Heart left ventricle (tissue), 16 donors: ENCODE measurements at places on chromosomes 1 and 21. TPM values are rescaled to one million over a fixed set of nuclear protein-coding genes. Genes with fewer than 3 reads are reported as not detected.

The NHLH1 gene
- total RNA-seq = not detected

DNA sequence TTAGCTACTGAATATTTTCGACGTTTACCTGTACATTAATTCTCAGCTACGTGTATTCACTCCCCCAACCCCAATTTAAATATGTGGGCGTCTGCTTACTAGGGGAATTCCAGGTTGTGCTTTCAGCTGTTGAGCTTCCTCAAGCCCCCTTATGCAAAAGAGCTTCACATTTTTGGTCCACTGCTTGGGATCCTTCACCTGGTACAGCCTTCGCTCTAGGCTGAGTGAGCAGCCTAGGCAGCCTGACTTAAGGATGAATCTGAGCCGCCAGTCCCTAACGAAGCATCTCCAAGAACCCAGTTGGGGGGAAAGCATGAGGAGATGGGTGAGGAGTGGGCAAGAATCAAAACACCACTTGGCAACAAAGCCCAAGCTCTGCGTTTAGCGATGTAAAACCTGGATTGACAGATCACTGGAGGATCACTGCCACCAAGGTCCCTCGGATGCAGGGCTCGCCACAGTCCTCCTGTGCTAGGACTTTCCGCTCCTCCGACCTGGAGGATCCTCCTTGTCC is 674 bp downstream of the BCL10 start:
- DNase-seq = no peak

DNA sequence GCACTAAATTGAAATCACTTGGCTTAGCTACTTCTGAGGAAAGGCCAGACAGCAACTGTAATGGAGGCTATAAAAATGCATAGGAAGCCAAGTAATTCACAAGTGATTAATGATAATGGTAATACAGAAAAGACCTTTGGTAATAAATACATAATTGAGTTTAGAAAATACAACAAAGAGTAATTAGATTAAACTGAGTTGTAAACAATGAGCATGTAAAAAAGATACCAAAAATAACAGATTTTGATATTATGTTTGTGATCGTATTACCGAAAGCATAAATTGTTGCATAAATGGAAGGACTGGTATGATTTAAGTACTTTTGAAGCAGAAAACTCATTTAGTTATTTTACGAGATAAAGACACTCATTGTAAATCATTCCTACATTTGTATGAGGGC is 556.7 kb upstream of the TMPRSS15 start:
- DNase-seq = no peak

GRCh38 chr1:115134231-115134630 is 44.9 kb upstream of the TSPAN2 start:
- DNase-seq = no peak

DNA sequence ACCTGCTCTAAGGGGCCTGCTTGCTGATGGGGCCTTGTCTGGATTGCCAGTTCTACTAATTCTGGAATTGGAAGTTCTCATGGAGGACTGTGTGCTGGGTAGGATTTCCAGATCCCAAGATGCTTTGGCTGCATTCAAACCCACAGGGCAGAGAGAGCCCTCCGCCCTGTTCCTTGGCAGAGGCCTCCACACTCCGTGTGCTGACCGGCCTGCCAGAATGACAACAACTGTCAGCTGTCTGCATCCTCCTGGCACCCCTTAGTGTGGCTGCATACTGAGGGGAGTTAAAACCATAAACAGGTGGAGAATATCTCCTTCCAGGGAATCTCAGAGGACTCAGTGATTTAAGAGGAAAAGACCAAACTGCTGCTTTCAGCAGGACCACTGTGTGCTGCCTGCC is 60.7 kb downstream of the ADARB1 start:
- no peak for DNase-seq

The C21orf58 gene
- total RNA-seq = 4.0 TPM

- DNase-seq = no peak
Observed at GRCh38 chr1:198328458-198329032, 171.7 kb downstream of the NEK7 start.

- no peak for DNase-seq
Observed at GRCh38 chr1:94118471-94118870, 2.5 kb downstream of the ABCA4 start.

- no peak for DNase-seq
Observed at GRCh38 chr1:114755006-114755931, 2.5 kb downstream of the CSDE1 start.

DNA sequence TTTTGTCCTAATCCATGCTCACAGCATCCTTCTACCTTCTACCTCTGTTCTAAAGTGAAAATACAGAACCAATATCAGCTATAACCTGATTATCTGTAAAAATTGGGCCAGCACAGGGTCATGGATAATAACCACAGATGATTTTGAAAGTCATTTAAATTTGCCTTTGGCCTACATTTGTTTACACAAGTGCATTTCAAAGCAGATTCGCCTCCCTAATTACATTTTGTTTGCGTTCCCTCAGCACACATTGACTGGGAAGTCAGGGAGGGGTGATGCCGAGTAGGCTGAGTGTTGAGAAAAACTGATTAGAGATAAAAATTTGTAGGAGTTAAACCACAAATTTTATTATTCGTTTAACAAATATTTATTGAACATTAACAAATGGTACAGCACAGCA is 19.2 kb upstream of the RGS8 start:
- no peak for DNase-seq

DNA sequence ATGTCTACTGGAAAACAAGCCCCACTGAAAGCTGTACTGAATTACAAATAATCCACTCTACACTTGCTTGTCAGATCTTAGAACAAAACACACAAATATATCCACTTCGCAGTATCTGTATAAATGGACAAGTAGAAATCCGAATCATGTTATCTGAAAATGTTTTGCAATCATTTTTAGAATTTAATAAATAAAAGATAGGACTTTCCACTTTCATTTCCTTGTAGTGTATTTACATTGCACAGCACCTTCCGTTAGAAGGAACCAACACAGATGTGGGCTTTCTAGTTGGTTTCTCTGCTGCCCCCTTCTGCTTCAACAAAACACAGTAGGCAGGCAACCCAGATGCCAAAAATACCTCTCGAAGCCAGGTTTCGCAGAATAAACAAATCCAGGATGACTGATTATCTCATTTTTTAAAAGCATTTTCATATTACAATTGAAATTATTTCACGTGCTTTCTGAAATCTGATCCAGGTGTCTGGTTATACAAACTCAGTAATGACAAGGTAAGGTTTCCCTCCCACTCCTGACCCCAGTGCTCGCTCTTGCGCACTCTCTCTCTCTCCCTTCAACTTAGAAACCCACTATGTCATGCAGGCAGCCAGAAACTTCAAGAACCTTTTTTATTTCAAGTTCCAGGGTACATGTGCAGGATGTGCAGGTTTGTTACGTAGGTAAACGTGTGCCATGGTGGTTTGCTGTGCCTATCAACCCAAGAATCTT is 389.9 kb downstream of the SMYD3 start:
- DNase-seq = no peak

DNA sequence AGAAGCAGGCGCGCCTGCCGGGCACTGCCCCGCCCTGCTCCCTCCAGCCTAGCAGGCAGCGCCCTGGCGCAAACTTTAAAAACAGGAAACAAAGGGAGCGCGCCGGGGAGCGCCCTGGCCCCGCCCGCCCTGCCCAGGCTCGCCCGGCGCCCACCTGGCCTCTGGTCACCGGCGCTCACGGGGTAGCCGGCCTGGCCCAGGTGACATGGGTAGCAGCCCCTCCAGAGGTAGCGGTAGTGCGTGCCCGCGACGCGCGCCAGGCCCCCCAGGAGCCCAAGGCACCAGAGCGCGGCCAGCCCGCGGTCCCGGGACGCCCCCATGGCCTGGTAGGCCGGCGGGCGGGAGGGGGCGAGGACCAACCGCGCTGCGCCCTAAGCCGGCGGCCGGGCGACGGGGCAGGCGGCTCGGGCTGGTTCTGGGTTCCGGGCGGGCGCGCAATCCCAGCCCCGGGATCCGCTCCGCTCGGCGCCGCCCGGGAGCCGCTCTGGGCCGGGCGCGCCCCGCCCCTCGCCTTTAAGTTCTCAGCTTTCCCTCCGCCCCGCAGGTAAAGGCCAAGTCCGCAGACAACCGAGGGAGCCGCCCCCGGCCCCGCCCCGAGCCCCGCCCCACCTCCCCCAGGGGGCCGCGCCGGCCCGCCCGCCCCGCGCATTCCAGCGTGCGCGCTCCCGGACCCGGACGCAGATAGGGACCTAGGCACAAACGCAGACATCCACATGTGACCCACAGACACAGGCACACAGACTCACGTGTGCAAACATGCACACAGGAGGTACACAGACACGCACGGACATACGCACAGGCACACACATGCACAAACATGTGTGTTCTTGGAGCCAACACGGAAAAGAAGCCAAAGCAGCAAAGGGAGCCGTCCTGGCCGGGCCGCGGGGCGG is 76.7 kb downstream of the ARHGEF16 start:
- DNase-seq = peak; percentile 88

DNA sequence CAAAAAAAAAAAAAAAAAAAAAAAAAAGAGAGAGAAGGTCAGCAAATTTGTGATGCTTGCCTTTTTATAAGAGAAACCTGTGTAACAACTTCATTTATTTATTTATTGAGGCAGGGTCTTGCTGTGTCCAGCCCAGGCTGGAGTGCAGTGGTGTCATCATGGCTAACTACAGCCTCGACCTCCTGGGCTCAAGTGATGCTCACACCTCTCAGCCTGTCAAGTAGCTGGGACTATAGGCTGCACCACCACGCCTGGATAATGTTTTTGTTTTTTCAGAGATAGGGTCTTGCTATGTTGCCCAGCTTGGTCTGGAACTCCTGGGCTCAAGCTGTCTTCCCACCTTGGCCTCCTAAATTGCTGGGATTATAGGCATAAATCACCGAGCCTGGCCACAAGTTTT is 42.4 kb downstream of the DHCR24 start:
- DNase-seq = no peak

- no peak for DNase-seq
Observed at GRCh38 chr1:90704817-90705216, 12.3 kb downstream of the BARHL2 start.

DNA sequence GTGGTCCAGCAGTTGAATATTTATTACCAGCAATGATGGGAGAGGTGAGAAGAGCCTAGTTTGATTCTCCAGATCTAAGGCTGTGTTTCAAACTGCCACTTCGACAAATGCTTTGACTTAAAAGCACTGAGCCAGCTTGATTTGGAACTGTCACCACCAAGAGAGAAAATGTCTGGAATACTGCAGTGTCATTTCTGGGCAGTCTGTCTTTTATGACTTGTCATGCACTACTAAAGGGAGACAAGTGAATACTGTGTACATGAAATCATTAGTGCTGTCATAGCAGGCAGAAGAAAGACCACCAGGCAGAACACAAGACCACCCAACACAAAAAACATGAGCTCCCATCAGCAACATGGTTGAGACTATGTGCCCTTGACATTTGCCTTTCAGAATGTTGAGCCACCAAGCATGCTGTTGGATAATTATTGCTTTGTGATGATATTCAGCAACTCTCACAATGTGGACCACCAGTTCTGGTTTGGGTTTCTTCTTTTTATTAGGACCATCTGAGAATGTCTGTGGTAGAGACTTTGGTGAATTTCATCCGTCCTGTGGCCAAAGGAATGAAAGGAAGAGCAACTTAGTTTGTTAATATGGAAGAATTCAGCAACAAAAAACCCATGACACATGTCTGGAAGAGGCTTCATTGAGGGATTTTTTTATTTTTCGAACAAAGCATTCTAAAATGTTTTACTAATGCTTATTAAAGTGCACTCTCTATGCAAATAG is 125.8 kb downstream of the NTMT2 start:
- DNase-seq = no peak

The GCSAML gene
- not detected for total RNA-seq

The PTPN7 gene
- 2.2 TPM for total RNA-seq

The AQP10 gene
- not detected for total RNA-seq

The NEK2 gene
- 0.34 TPM for total RNA-seq

DNA sequence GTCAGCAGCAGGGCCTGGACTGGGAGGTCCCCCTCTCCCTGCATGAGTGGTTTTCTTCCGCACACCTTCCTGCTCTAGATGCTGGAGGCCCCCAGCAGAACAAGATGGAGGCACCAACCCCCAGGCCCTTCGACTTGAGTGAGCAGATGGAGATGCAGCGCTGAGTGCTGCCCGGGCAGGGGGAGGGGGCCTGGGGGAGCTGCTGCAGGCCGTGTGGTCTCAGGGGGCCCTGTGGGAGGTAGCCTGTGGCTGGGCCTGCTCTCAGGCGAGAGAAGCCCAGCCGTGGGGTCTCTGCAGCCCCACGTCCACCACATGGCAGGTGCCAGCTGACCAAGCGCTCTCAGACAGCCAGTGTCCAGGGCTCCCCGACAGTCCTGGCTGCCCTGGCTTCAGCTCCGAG is 1.2 kb upstream of the FAAP20 start:
- DNase-seq = no peak

DNA sequence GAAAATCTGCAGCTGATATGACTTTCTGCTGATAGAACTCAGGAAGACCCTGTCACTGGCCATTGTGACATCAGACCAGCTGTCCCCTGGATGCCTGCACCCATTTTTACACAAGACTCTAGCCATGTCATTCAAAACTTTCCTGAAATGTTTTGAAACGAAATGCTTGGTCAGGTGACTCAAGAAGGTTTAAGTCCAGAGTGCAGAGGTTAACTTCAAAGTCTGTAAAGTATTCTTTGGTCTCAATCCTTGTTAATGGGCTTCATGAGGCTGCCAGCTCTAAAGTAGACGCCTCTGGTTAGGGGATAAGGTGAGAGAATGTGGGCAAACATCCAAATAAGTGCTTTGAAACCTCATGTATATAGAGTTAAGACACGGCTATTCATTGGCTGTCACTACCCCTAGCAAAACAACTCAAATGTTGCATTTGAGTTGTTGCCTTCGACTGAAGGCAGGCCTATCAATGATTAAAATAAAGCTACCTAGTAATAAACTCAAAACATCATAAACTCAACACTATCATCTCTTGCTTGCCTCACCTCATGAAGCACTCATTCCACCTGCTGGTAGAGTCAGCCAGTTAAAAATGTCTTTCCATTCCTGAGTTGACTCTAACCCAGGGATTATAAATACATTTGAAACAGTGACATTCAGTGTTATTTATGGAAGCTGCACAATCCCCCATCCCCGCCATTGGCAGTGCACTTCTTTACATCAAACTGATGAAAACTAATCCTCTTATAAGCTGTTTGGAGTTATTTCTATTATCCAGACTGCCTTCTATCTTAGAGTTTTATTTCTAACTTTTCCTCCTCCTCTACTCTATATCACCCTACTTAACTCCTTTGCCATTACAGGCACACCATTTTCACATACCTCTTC is 26.0 kb downstream of the RABIF start:
- DNase-seq = no peak

- DNase-seq = no peak
Observed at GRCh38 chr21:14926186-14926585, 138.6 kb downstream of the NRIP1 start.
